Mucosa of gallbladder (tissue), 1 donor: ENCODE measurements at places on chromosomes 12 and 14. TPM values are rescaled to one million over a fixed set of nuclear protein-coding genes. Genes with fewer than 3 reads are reported as not detected.
A peak's percentile ranks its signal among the peaks of the same experiment; 100 is the strongest.

GPRC5D gene
- not detected for total RNA-seq

SYT1 gene
- 6.5 TPM for total RNA-seq

BCL7A gene
- total RNA-seq = 17.7 TPM

DNA sequence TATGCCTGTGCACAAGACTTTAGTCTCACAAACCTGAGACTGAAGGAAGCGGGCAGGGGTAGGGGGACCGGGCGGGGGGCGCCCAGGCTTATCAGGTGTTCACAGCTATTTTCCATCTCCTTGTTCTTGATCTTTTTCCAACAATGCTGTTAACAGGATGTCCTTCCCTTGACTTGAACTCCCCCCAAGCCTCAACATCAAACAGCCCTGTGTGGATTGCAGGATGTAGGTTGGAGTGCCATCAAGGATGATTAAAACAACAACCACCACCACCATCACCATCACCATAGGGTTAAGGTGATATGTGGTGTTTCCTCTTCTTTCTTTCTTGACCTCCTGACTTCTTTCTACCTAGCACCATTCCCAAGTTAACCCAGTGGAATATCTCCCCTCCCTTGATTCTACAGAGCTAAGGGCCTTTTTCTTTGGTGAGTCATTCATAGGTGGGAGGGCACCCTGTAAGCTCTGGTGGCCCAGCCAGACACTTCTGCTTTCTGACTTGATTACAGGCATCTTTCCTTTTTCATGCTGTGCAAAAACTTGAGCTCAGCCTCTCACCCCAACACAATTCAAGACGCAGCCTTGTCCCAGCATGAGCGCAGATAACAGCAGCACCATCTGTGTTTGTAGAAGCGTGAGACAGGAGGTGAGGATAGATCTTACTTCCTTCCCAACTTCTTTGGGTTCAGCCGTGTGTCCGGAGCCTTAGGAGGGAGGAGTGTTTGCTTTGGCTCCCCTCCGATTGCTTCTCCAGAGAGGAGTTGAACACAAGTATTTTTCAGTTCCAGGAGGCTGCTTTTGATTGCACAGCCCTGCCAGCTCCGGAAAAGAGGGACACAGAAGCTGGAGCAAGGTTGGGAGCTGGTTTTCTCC is 26.8 kb downstream of the FLVCR2 start:
- peak; percentile 19 for DNase-seq

KRT74 gene
- total RNA-seq = not detected

GRCh38 chr12:79006306-79006705 is 141.7 kb downstream of the SYT1 start:
- DNase-seq = no peak

- peak; percentile 72 for DNase-seq
Measured at GRCh38 chr12:6461401-6462233, 8.9 kb downstream of the VAMP1 start.

- DNase-seq = no peak
Measured at GRCh38 chr12:67666605-67667004, 18.1 kb downstream of the DYRK2 start.

GRCh38 chr12:109764123-109764522 is 50.5 kb downstream of the FAM222A start:
- DNase-seq = no peak

DNA sequence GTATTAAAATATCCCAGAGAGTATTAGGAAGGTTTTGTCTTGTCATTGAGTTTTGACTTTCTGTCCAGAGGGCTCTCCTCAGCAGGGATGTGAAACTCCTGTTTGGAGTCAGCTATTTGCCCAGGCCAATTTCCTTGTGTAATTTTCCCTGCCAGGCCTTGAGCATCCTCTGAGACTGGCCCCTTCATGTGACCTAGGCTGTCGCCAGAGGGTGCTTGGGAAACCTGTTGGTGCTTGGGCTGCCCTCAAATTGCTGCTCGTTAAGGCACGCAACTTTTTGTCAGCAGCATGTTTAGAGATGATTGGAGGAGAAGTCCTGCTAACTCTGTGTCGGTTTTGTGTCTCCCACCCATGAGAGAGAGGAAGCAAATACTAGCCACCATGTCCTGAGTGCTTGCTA is 39.1 kb downstream of the IQSEC3 start:
- DNase-seq = no peak

UBC gene
- total RNA-seq = 1,032 TPM

UTP20 gene
- total RNA-seq = 6.3 TPM

DNA sequence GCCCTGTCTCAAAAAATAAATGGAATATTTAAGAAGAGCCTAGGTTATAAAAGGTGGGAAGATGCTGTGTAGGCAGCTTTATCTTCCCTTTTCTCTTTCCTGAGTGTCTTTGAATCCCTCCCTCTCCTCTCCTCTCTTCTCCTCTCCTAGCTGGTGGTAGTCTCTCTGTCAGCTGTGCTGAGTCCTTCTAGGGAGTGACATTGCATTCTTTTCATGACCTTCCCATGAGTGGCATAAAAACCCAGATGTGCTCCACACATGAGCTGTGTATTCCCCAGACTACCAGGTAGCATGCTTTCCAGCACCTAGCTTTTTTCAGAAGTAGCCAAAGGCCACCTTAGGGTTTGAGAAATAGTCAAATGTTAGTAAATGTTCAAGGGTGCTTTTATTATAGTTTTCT is 23.6 kb downstream of the SAMD4A start:
- DNase-seq = no peak

CLEC4D gene
- total RNA-seq = not detected

GALNT8 gene
- 0.43 TPM for total RNA-seq

TMEM30B gene
- total RNA-seq = 97.8 TPM

- DNase-seq = no peak
Measured at GRCh38 chr14:72443256-72443655, 450.6 kb downstream of the DPF3 start.

- DNase-seq = no peak
Measured at GRCh38 chr14:56998728-56999127, 188.4 kb upstream of the OTX2 start.

GRCh38 chr12:50597200-50598195 is 92.7 kb downstream of the DIP2B start:
- no peak for DNase-seq

B3GNT4 gene
- 0.23 TPM for total RNA-seq

DNA sequence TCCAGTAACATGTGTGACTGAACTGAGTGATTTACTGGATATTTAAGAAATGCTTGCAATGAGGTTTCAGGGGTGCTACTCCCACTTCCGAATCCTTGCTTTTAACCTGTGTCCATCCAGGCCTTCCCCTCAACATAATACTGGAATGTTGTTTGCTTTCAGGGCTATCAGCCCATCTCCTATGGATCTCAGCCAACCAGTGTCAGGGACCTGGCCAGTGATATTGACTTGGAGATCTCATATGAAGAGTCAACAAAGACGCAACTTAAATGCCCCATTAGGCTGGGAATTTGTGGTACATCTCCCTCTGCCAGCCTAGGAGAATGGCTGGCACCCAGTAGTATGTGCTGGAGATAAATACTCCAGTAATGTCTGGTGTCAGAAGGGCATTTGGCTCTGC is 889 bp upstream of the IFT43 start:
- no peak for DNase-seq

DNA sequence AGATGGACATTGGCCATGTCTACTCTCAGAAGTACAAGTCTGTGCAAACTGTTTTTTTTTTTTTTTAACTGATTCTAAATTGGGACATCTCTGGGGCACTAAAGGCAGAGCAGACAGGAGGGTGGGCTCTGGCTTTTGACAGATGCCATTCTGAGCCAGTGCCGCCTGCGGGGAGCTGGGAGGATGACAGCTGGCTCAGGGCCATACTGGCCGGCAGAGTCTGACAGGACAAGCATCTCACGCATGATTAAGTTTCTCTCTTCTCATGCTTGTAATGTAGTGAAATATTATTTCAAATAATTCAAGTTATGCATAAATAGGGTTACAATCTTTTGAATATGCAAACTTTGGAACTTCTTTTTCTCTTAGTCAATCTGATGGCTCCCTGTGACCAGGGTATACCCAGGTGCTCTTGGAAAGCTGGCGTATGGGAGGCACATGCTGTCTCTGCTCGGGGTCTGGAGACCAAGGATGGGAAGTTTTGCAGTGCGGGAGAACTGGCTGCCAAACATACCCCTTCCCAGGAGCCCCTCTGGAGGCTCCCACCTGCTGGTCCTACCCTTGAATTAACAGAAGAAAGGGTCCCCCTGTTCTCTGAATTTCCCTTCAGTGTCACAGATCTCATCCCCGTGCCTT is 7.6 kb downstream of the CDCA4 start:
- no peak for DNase-seq

DNA sequence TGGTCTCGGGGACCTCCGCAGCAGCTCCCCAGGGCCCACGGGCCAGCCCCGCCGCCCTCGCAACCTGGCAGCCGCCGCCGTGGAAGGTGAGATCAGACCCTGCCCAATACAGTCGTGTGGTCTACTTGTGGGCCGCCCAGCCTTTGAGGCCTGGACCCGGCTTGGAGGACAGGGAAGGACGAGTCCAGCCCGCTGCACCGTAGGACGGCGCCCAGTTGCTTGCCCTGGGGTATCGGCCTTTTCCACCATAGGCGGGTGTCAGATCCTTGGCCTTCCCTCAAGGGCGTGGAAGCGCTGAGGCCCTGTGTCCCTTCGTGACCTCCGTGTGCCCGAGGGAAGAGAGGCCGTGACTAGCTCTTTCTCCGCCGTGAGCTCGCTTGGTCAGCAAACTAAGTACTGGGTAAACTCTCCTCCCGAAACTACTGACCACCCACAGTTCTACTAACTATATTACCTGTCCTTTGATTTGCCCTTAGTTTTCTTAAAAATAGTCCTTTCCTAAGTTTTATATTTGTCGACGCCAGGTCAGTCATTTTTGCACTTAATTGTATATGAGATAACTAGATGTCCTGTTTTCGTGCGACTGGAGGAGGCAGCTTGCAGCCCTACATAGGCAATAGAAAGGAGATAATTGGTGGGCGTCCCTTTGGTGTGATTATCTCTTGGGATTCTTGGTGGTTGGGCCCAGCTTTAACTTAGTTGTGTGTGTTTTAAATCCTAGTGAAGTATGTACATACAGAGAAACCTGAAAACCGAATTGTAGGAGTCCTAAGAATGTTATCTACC is 757 bp downstream of the SLC25A3 start:
- DNase-seq = peak; percentile 23
